Activated T-helper 17 cell treated with anti-CD3 and anti-CD28 coated beads, Interleukin-2, amount 50 U/mL, for 72 hours (primary cell): ENCODE measurements at places on chromosomes 16 and 17. TPM values are rescaled to one million over a fixed set of nuclear protein-coding genes. Genes with fewer than 3 reads are reported as not detected.

DNA sequence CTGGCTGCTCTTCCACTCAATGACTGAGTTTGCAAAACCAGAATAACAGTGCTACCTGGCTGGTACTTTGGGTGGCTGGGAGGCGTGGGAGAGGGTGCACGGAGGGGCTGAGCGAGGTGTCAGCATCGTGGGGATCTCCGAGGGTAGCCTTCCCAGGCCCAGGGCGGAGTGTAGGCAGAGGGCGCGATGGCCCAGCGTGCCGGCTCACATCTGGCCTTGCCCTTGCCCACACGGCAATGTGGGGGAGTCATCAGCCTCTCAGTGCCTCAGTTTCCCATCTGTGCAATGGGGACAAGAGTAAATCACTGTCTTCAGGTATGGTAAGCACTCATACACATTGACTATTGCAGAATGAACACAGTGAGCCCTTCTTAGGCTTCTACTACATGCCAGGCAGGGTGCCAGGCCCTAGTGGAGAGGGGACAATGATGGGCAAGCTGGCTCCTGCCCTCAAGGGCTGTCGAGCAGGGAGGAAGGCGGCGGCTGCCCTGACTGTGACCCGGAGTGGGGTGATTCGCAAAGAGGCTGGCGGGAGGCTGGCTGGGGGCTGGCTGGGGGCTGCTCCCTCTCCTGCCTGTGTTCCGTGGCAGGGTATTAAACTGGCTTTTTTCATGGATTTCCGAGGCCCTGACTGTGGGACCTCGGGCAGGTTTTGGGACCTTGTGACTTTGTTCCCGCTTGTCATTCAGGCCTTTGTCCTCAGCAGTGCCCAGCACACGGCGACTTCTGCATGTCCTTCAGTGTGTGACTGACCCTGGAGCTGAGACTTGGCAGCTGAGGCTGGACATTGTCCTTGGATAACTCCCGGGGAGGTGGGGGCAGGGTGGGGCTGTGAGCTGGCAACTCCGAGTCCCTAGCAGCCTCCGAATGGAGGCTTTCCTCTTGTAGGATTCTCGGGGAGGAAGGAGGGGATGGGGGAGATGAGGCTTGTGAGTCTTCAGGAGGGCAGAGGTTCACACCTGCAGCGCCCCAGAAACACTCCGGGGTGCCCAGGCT lies 243.1 kb downstream of the SEC14L1 start:
- H3K4me3 ChIP-seq, result peak overlapping the region; percentile 74
- H3K36me3 ChIP-seq, result no peaks in the 10 kb centered on the region
- no peak for ATAC-seq
- H3K27ac ChIP-seq, result peak overlapping the region; percentile 9
- peaks cover 32% of the 10 kb centered on the region for H3K4me1 ChIP-seq

DNA sequence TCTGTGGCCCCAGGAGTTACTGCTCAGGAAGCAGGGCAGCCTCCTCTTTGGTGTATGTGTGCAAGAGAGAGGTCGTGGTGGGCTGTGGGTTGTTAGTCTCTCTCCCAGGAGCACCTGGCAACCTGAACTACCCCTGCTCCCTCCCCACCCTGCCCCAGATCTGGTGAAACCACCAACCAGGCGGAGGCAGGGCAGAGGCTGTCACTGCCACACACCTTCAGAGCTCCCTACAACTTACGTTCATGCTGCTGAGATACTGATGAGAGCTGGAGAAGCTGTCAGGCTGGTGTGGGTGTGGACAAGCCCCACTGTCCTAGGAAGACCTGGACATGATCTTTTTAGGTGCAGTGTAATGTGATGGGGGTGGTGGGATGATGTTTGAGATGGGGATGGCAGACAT lies 24.3 kb downstream of the GOSR2 start:
- H3K27ac ChIP-seq, result no peak overlapping the region
- H3K4me1 ChIP-seq, result peaks cover 8% of the 10 kb centered on the region
- ATAC-seq, result no peak
- no peak overlapping the region for H3K4me3 ChIP-seq
- H3K27me3 ChIP-seq, result no peaks in the 10 kb centered on the region
- peaks cover 3% of the 10 kb centered on the region for H3K36me3 ChIP-seq

GRCh38 chr17:41061964-41062363 lies 2.0 kb upstream of the KRTAP2-3 start:
- no peak overlapping the region for H3K27ac ChIP-seq
- no peaks in the 10 kb centered on the region for H3K36me3 ChIP-seq
- H3K27me3 ChIP-seq, result peaks cover 40% of the 10 kb centered on the region
- no peak overlapping the region for H3K4me3 ChIP-seq

DNA sequence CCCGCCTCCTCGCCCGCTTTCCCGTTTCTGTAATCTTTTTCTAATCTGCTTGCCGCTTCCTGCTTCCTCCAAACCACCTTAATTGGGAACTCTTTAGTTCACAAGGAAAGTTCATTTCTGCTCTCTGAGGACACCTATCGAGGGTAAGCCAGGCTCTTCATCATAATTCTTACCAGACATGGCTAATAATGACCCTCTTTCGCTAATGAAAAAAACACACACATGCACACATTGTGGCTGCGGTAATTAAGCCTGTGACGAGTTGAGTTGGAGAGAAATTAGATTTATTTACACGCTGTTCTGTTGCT lies 100.6 kb downstream of the ZNF423 start:
- no peaks in the 10 kb centered on the region for H3K36me3 ChIP-seq
- H3K27ac ChIP-seq, result no peak overlapping the region
- H3K4me3 ChIP-seq, result no peak overlapping the region
- no peak for ATAC-seq
- H3K27me3 ChIP-seq, result peaks cover 41% of the 10 kb centered on the region
- no peaks in the 10 kb centered on the region for H3K4me1 ChIP-seq

The OR3A3 gene
- not detected for total RNA-seq

The ALDH3A2 gene
- 26.7 TPM for total RNA-seq

The C1QTNF1 gene
- not detected for total RNA-seq

The PIRT gene
- not detected for total RNA-seq
